GM12865 (cell line): ENCODE measurements at places on chromosomes 12 and 14.
A peak's percentile ranks its signal among the peaks of the same experiment; 100 is the strongest.

GRCh38 chr14:51912112-51912786 is 51.8 kb downstream of the GNG2 start:
- no peak for DNase-seq

DNA sequence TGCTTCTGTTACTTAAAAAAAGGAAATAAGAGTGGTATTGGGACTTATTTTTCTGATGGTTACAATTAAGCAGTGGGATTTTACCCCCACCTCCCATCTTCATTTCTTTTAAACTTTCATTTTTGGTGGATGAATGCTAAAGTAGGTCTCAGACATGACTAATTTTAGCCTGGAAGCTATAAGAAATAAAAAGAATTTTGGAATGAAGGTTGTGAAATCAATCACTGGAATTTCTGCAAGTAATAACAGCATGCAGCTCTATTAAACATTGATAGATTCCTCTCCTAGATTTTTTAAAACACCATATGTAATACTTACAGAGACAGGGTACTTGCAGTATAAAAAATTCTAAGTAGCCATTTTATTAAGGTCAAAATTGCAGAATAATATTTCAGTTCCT is 164.2 kb upstream of the CLEC14A start:
- DNase-seq: no peak

DNA sequence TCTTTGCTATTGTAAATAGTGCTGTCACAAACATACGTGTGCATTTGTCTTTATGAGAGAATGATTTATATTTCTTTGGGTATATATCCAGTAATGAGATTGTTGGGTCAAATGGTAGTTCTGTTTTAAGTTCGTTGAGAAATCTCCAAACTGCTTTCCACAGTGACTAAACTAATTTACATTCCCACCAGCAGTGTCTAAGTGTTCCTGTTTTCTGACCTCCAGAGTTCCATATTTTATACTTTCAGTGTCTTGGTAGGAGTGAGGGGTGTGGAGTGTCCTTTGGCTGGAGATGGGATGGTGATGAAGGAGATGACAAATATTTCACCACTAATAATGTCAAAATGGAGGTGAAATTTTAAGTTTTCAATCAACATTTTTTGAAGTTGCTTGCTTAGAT is 86.4 kb downstream of the DACT1 start:
- no peak for DNase-seq

DNA sequence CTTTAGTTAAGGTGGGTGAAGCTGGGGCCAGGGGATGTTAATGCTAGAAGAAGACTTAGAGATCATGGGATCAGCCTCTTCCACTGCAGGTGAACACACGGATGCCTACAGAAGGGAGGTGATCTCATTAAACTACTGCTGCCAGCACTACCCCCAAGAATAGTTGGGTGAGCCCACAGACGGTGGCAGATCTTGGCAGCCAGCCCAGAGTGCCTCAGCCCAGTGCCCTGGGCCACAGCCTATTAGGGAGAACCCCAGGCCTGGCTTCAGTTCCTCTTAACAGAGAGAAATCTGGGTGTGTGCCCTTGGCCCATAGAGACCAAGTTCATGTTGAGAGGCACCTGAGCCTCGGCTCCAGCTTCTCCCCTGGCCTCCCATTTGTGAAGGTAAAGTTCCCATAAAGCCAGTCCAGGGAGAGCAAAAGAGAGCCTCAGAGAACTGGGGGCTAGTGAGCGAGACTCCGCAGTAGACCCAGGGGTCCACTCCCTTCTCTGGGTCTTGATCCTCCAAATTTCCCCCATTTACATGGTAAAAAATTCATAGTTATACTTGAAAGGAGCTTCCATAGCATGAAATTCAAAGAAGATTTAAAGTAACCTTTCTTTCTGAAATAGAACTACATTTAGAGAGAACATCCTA is 125.0 kb upstream of the CCND2 start:
- peak; percentile 90 for DNase-seq

GRCh38 chr12:104676636-104677035 is 219.9 kb downstream of the CHST11 start:
- no peak for DNase-seq

DNA sequence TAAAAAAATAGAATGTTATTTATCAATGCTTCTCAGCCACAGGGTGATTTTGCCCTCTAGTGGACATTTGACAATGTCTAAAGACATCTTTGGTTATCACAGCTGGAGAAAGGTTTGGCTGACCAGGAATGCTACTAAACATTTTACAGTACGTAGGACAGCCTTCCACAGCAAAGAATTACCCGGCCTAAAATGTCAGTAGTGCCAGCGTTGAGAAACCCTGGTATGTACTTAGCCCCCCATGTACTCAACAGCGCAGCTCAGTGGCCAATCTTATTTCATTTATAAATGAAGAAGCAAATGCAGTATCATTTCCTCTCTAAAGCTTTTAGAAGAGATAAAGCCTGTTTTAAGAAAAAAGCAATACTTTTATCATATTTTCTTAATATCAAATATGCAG is 5.8 kb downstream of the MARK3 start:
- peak; percentile 63 for DNase-seq

DNA sequence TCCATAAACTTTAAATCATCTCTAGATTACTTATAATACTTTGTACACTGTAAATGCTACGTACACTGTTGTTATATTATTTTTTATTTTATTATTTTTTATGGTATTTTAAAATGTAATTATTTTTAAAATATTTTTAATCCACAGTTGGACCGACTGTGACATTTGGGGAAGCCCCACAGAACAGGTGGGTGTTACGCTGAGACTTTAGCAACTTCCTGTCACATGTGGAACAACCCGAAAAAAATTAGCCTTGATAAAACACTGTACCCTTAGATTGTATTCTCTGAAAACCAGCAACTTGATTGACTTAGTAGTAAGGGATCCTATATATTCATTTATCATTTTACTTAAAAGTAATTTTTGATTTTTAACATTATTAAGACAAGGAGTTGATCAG is 1755.7 kb upstream of the SEL1L start:
- no peak for DNase-seq

GRCh38 chr14:39563361-39563760 is 131.1 kb upstream of the FBXO33 start:
- no peak for DNase-seq

DNA sequence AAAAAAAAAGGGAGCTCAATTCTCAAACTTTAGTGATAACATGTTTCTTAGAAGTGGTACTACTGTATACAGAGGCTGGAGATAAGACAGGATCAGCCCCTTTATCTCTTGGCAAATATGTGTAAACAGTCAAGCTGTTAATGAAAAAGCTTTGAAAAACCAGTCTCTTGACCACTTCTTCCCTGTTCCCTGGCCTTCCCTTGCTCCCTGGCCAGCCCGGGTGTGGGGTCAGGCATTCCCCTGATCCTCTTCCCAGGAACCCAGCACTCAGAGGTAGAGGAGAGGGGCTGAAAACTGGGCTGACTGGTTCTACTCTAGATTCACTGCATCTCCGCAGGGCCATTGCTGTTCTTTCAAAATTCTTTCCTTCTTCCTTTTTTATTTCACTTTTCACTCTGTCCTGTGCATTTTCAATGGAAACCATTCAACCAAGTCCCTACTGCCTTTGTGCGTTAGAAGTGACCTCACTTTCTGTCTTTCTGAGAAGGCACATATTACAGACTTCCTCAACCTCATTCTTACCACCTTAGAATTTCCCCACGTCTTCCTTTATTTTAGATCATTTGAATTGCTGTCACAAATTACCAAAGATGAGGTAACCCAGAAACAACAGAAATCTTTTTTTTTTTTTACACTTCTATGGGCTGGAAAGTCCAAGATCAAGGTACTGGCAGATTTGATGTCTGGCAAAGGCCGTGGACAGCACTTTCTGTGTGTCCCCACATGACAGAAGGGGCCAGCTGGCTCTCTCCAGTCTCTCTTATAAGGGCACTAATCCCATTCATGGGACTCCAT is 5.7 kb downstream of the GNG2 start:
- DNase-seq: peak; percentile 63

GRCh38 chr12:124824195-124824594 is 39.5 kb downstream of the SCARB1 start:
- DNase-seq: no peak

GRCh38 chr12:111102102-111102739 is 181.8 kb upstream of the MYL2 start:
- no peak for DNase-seq

GRCh38 chr14:60922050-60922449 is 58.8 kb downstream of the TRMT5 start:
- no peak for DNase-seq

- DNase-seq: peak; percentile 90
Measured at GRCh38 chr12:67648521-67649260, at the start of gene DYRK2. DYRK2 (plus strand) TSS chr12:67648745; CDS start chr12:67649134, 389 bp downstream.

DNA sequence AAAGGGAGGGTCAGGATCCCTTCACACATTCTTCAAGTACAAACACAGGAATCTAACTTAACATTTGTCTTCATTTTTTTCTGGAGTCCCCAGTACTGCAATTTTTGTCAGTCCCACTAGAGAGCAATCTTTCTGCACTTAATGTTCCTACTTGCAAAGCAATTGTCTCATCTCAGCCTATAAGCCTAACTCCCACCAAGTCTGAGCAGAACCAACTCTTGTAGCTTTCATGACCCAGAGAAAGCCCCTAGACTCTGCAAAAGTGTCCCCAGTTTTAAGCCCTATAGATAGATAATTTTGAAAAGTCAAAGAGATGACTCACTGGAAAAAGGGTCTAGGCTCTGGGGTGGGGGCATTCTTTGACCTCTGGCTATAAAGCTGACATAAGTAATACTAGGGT is 1.8 kb upstream of the ZBTB39 start:
- DNase-seq: peak; percentile 75

- no peak for DNase-seq
Measured at GRCh38 chr12:110996415-110996814, 76.0 kb upstream of the MYL2 start.

- no peak for DNase-seq
Measured at GRCh38 chr12:22196236-22196635, 138.3 kb downstream of the ST8SIA1 start.

GRCh38 chr14:64465191-64465822 is at the start of gene AKAP5:
AKAP5 (plus strand) TSS chr14:64465499; CDS start chr14:64468395, 2,896 bp downstream.
- DNase-seq: peak; percentile 74

- no peak for DNase-seq
Measured at GRCh38 chr12:122028165-122028904, 6.7 kb downstream of the BCL7A start.

- DNase-seq: no peak
Measured at GRCh38 chr12:66497008-66497897, 181.6 kb downstream of the GRIP1 start.

- peak; percentile 26 for DNase-seq
Measured at GRCh38 chr12:79156846-79157463, 292.4 kb downstream of the SYT1 start.

- DNase-seq: peak; percentile 1
Measured at GRCh38 chr14:87494010-87494409, 499.0 kb downstream of the GALC start.

GRCh38 chr12:54172168-54172567 is 16.6 kb downstream of the SMUG1 start:
- no peak for DNase-seq

- DNase-seq: no peak
Measured at GRCh38 chr12:111457071-111457470, 51.3 kb downstream of the SH2B3 start.
